Activated naive CD4-positive, alpha-beta T cell treated with anti-CD3 and anti-CD28 coated beads for 36 hours (primary cell): ENCODE measurements at places on chromosomes 6 and 20.

- DNase-seq = peak; percentile 42
These were observed 122.6 kb upstream of the MCHR2 start for GRCh38 chr6:100116411-100117194.

DNA sequence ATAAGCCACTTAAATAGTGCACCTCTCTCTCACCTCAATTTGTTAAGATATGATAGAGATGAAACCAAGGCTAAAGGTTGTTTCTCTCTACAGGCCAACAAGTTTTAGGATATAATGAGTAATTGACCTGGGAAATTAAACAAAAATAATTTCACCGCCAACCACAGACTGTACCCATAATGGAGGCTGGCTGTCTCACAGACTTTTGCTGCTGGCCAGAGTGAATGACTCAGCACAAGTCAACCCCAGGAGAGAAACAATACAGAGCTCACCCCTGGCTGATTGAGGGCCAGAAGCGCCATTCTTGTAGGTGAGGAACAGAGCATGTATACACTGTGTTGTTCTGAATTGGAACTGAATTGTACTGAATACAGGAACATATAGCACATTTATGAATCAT is 99.9 kb downstream of the CAP2 start:
- DNase-seq = no peak

GRCh38 chr20:16241911-16242310 is 331.3 kb downstream of the KIF16B start:
- no peak for DNase-seq

- no peak for DNase-seq
These were observed 1137.7 kb downstream of the EPHA7 start for GRCh38 chr6:92281571-92282076.

GRCh38 chr20:59043698-59044097 is 1.1 kb upstream of the PRELID3B start:
- DNase-seq = no peak

DNA sequence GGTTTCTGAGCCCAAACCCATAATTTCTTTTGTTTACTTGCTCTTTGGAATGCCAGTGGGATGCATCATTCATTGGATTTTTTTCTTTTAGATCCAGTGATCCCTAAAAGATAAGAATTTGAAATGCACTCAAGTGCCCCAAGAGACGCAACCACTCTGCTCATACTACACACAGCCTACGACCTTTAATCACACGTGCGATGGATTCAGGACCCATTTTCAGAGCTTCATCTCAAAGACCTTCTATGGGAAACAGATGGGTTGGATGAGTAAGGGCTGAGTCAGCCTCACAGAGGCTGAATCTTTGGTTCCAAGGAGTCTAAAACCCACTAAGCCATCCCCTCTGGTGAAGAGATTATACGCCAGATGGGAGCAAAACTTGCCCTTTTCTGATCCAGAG is 265.5 kb upstream of the EXOC2 start:
- no peak for DNase-seq

GRCh38 chr20:62027116-62027515 is 38.6 kb downstream of the TAF4 start:
- DNase-seq = no peak

- DNase-seq = no peak
These were observed 78.5 kb upstream of the AHI1 start for GRCh38 chr6:135576055-135576454.

- no peak for DNase-seq
These were observed 41.0 kb downstream of the C20orf203 start for GRCh38 chr20:32632461-32633354.

GRCh38 chr6:25010176-25010575 is 74.4 kb upstream of the RIPOR2 start:
- no peak for DNase-seq

GRCh38 chr6:72650081-72650745 is 28.3 kb downstream of the KCNQ5 start:
- DNase-seq = no peak

- no peak for DNase-seq
These were observed 61.9 kb downstream of the CNKSR3 start for GRCh38 chr6:154448448-154449096.

DNA sequence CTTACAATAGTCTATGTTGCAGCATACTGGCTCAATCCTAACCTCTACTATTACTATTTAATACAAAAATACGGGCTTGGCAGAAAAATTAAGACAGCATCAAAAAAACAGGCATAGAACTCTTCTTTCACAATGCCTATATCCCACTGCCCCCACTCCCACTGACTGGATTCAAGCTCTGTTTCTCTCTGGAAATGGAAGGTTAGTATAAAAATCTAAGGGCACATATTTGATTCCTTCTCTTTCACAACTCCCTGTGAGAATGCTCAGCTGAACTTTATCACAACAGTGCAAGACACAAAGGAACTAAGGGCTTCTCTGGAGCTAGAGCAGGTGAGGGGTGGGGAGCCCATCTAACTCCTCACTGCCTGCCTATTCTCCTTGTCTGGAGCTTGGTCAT is 258.4 kb upstream of the FAM83B start:
- DNase-seq = no peak

DNA sequence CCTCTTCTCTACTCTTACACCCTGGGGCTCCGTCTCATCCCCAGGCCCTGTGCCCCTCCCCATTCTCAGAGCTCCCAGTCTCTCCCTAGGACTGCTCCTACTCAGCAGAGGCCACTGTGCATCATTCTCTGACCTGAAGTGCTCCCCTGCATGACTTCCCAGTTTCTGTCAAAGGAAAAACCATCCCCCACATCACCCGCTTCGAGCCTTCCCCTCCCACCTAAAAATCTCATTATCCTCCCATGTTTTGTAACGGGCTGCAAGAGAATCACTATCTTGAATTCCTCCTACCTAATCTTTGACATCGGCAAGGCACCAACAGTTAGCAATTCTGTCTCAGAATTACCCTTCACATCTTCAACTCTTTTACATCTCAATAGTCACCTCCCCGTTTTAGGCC is 463.0 kb downstream of the PRKN start:
- DNase-seq = no peak

DNA sequence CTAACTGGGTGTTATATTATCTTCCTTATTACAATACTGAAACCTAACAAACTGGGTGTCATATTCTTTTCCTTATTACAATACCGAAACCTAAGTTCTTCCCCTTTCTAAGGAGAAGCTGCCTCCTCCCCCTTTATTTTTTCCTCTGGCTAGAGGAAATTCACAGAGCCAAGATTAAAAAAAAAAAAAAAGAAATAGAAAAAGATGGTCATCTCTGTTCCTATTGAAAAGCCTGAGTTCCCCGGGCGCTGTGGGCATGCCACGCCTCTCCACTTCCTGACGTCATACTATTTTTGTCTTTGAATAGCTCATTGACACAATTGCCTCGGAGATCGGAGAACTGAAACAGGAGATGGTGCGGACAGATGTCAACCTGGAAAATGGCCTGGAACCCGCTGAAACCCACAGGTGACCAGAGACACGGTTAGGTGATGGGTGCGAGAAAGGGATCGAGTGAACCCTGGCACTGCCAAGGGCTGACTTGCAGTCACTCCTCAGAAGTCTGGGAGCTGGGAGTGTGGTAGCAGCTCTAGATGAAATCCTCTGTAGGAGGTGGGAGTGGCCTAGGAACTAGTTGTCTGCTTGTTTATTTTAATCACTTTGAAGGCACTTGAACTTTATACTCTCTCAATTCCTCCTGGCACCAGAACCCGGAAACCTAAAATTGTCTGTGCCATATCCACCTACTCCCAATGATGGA is 82.2 kb upstream of the NAA20 start:
- DNase-seq = peak; percentile 10

DNA sequence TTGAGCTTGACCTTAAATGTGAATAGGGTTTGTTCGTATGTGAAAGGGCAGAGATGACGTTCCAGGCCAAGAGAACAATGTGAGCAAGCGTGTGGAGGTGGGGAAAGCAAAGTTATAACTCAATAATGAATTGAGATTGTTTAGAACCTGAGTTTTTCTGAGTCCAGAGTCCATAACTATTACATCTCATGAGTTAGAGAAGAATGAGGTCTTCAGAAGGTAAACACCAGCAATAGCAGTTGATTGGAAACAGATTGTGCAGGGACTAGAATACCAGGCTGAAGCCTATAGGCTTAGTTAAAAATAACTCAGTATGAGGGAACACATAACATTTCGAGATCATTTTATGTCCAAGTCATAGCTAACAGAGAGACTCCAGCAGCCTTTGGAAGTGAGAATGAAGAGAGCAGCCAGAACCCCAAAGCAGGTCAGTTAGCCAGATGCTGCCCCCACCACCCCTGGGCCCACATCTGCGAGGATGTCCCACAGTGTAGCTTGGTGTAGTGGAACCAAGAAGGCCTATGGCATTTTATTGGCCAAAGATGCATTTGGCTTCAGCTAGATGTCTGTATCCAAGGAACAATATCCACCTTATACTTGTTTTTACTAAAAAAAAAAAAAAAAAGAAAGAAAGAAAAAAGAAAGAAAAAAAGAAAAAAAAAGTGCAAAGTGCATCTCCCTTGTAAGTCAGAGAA is 121.7 kb downstream of the TNFRSF21 start:
- DNase-seq = no peak

DNA sequence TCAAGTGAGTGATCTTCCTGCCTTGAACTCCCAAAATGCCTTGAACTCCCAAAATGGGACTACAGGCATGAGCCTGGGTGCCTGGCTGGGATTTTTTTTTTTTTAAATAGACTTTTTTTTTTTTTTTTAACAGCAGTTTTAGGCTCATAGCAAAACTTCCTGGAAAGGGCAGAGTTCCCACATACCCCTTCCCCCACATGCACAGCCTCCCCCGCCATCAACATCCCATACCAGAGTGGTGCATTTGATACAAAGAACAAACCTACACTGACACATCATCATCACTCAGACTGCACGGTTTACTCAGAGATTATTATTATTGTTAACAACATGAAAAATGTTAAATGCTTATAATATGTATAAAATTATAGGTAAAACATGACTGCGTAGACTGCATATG is 26.0 kb downstream of the UQCC1 start:
- no peak for DNase-seq

DNA sequence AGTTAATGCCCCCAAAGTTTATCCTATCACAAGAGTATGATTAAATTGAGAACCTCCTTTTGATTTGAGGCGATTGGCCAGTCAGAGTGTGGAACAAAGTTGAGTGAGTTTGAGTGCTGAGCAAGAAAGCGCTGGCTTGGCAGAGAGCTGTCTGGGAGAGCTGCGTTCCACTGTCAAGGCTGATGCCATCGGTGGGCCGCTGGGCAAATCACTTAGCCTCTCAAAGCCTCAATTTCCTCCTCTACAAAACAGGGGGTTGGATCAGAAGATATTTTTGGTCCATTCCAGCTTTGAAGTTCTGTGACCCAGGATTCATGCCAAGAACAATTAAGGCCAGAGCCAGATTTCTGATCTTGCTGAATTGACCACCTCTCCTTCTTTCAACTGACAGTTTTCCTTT is 60.2 kb downstream of the TMEM242 start:
- DNase-seq = no peak

GRCh38 chr6:16756660-16757255 is 4.5 kb downstream of the ATXN1 start:
- no peak for DNase-seq

DNA sequence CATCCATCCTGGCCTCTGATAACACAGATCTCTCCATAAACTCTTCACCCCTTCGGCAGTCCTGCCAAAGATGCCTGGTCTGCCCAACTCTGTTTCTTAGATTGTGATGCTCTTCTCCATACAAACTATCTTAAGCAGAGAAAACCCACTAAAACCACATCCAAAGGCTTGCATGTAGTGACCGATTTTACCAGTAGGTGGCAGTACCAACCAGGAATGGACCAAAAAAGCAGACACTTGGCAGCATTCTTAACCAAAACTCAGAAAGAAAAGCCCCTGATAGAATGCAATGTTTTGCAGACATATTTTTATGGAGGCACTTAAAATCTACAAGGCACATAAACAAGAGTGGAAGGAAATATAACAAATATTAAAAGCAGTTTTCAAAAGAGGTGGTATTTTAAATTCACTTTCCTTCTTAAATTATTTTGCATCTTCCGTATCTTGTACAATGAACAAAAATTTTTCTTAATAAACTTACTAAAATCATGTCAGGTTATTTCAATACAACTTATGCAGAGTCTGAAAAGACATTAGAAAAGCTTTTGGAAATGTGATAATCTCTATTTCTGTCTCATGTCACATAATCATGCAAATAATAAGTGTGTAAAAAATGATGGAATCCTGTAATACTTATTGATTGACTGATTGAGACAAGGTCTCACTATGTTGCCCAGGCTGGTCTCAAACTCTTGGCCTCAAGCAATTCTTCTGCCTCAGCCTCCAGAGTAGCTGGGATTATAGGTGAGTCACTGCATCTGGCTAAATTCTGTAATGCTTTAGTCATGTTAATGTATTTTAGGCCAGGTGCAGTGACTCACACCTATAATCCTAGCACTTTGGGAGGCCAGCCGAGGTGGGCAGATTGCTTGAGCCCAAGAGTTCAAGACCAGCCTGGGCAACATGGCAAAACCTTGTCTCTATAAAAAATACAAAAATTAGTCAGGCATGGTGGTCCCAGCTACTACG is 29.4 kb downstream of the LRP11 start:
- peak; percentile 87 for DNase-seq

DNA sequence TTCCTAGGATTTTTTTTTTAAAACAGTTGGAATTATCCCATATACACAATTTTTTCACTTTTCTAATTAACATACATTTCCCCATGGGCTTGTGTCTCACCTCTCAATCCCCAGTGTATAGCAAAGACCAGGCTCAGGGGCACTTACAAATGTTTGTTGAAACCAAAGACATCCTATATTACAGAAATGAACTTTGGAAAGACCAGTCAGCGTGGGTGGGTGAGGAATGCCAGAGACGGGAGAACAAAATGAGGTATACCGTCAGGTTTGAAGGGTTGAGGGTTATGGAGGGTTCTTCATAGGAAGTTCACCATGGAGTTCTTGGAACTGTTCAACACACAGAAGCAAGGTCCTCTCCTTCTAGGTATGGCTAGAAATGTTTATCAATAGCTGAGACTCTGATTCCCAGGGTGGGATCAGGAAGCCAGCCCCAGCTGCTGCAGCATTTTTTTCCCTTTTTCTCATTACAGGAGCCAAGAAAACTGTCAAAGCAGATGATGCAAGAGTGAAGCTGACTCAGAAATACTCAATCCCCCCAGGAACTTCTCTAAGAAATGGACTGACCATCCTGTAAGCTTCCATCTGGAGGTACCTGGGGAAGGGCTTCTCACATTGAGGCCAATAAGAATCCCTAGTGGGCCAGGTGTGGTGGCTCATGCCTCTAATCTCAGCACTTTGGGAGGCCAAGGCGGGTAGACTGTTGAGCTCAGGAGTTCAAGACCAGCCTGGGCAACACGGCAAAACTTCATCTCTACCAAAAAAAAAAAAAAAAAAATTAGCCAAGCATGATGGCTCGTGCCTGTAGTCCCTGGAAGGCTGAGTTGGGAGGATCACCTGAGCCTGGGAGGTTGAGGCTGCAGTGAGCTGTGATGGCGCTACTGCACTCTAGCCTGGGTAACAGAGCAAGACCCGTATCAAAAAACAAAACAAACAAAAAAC is 15.9 kb upstream of the TBC1D20 start:
- no peak for DNase-seq
